Fibroblast of villous mesenchyme (primary cell): ENCODE measurements at places on chromosomes 7 and 10. TPM values are rescaled to one million over a fixed set of nuclear protein-coding genes. Genes with fewer than 3 reads are reported as not detected.

Gene CFAP46
- total RNA-seq, result under 0.01 and 0.32 TPM in 2 replicates

Gene RNF133
- 0.32 and 0.86 TPM in 2 replicates for total RNA-seq

Gene MYL10
- total RNA-seq, result not detected in 2 replicates

GRCh38 chr10:52635651-52636050, 136.9 kb downstream of the MBL2 start:
- no peak for DNase-seq

- no peak for DNase-seq
These were observed 32.9 kb downstream of the MPP7 start for GRCh38 chr10:28269842-28270456.

- DNase-seq, result no peak
These were observed 32.6 kb downstream of the PWWP2B start for GRCh38 chr10:132429281-132430230.

- no peak for DNase-seq
These were observed 1.8 kb upstream of the FGF8 start for GRCh38 chr10:101777619-101778145.

DNA sequence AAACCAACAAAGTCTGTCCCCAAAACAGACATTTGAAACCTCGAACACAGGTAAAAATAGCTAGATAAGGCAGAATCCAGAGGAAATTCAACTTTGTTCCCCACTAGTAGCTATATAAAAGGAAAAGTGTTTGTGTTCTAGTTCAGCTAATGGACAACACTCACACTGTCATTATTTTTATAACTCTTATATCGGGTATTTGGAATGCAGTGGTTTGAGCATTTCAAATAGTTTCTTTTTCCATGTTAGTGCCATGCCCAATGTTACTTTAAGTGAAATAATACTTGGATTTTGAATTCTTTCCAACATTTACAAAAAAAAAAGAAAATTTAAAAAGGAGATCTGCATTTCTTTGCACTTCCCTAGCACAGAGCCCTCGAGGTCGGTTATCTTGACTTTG, 213.6 kb downstream of the DOCK4 start:
- DNase-seq, result no peak

DNA sequence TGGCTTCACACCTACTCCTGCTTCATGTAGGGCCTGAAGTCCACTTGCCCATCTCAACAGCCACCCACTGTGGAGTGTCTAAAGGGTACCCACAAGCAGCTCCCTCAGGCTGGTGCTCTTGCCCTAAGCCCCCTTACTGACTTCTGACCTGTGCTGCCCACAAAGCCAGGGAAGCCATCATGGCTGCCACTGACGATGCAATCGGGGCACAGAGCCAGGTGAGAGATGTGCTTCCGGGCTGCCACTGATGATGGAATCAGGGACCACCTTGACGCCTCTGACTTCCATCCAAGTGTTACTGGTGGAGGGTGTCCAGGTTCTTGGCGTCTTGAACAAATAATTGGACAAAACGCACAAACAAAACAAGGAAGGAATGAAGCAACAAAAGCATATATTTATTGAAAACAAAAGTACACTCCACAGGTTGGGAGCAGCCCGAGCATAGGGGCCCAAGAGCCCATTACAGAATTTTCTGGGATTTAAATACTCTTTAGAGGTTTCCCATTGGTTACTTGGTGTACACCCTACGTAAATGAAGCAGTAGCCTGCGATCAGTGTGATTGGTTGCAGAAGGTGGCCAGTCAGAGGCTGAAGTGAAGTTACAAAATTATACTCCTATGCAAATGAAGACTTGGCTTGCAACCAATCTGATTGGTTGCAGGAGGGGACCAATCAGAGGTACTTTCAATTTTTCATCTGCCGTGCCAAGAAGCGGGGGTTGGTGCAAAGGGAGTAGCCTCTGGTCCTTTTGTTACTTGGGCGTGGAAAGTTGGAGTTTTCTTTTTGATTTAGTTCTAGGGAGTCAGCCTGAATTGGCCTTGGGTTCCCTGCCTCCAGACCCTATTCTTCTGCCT, 4.5 kb downstream of the CPA2 start:
- DNase-seq, result no peak

- no peak for DNase-seq
These were observed 328.2 kb downstream of the DNAJB6 start for GRCh38 chr7:157664871-157665633.

DNA sequence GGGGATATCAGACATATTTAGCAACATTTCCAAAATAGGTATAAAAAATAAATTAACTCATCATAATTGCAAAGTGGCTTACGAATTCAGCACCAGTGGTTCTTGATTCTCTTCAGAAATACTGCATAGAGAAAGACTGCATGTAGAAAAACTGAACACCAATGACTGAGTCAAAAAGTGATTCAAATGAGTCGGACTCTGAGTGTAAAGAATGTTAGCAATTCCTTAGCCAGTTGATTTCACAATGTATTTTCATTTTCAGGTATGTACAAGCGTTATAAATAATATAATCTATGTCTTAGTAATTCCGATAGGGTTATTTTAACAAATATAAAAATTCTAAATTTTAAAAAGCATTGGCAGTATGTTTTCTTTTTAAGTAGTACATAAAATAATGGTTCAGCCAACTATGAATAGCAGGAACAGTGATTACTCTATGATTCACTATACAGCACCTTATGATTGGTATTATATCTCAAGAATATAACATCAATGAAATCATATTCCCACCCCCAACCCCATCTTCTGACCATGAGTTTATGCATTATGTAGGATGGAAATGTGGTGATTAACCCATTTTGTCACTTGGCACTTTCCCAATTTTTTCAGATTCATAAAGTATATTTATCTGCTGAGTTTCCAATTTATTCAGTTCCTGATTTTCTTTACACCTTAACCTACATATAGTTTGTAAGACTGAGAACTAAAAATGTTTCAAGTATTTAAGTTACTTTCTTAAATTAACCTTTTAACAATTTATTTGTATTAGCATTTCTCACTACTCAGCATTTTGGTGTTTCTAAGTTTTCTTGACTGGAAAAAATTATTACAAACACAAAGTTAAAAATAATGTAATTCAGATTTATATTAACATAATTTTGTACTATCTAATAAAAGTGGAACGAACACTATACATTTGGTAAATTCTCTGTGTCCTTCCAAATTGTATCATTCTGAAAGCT, 33.9 kb downstream of the DNAJC1 start:
- peak; percentile 19 for DNase-seq
